Heart right ventricle (tissue), 16 donors: ENCODE measurements at places on chromosomes 2 and 18.

- no peak for DNase-seq
- H3K4me1 ChIP-seq = peaks cover 35% of the 10 kb centered on the region
- H3K36me3 ChIP-seq = no peaks in the 10 kb centered on the region
- no peak overlapping the region for H3K27ac ChIP-seq
- no peaks in the 10 kb centered on the region for H3K27me3 ChIP-seq
Measured at GRCh38 chr2:33485051-33485450, 8.6 kb downstream of the RASGRP3 start.

DNA sequence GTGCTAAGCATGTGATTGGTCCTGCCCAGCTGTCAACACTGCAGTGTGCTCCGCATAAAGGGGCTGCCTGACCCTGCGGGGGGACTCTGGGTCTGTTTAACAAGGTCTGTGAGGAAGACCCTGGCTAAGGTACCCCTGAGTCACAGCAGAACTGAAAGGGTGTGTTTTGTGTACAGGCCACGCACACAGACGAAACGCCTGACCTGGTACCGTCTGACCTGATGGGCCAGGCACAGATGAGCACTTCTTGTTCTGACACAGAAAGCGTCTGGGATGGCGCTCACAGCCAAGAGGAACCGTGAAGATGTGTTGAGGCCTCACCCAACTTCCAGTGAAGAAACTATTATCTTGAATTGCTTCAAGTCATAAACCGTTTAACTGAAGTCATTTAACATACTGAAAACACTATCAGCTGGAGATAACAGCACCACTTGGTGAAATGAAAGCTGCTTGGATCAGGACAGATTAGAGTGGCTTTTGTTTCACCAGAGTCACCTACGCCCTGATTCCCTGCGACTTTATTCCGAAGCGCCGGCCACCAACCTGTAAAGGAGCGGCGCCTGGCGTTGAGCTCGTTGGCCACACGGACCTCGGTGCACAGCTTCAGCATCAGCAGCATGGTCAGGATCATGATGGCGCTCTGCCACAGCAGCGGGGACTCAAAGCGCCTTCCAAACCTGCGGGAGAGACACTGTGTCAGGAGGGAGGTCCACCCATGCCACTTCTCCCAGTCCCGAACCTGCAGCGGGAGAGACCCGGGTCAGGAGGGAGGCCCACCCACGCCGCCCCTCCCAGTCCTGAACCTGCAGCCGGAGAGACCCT is 8.5 kb downstream of the SLC66A2 start:
- DNase-seq = no peak
- H3K27me3 ChIP-seq = no peaks in the 10 kb centered on the region
- peaks cover 14% of the 10 kb centered on the region for H3K4me1 ChIP-seq
- no peaks in the 10 kb centered on the region for H3K36me3 ChIP-seq

DNA sequence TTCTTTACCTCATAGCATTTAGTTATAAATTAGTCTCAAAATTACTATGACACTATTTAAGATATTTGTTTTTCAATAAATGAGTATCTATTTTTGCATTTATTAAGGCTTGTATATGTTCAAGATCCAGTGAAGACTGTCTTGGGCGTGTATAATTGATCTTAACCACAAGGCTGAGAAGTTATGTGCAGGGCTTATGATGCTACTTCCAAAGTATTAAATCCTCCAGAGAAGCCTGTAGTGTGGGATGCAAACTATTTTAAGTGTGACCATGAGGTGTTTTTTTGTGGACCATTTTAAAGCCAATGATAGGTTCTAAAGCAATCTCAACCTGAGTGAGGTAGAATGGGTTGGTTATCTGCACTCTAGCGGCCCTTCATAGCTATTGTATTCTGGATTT is 219.9 kb downstream of the ZNF407 start:
- no peaks in the 10 kb centered on the region for H3K4me1 ChIP-seq
- H3K27me3 ChIP-seq = no peaks in the 10 kb centered on the region
- H3K27ac ChIP-seq = no peak overlapping the region
- H3K36me3 ChIP-seq = no peaks in the 10 kb centered on the region
- no peak for DNase-seq

DNA sequence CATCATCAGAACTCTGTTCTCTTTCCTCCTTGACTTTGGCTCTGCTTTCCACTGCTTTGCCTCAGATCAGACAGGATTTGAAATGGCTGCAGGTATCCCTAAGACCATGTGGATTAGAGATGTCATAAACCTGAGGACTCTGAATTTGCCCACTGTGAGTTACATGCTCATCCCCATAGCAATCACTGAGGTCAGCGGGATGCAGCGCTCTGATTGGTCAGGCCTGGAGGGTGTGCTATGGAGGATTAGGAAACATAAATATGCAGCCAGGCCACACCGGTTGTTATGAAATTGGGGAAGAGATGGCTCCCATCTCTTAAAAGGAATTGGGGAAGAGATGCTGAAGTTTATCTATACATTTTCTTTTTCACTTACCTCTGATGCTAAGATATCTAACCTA is 73.7 kb upstream of the DNAJC10 start:
- H3K27ac ChIP-seq = no peak overlapping the region
- no peak overlapping the region for H3K4me3 ChIP-seq
- no peaks in the 10 kb centered on the region for H3K27me3 ChIP-seq
- no peaks in the 10 kb centered on the region for H3K4me1 ChIP-seq
- H3K36me3 ChIP-seq = no peaks in the 10 kb centered on the region

GRCh38 chr2:213181712-213182111 is 30.3 kb upstream of the IKZF2 start:
- H3K4me3 ChIP-seq = no peak overlapping the region
- DNase-seq = no peak
- no peaks in the 10 kb centered on the region for H3K36me3 ChIP-seq
- H3K4me1 ChIP-seq = no peaks in the 10 kb centered on the region
- no peaks in the 10 kb centered on the region for H3K27me3 ChIP-seq
- no peak overlapping the region for H3K27ac ChIP-seq

DNA sequence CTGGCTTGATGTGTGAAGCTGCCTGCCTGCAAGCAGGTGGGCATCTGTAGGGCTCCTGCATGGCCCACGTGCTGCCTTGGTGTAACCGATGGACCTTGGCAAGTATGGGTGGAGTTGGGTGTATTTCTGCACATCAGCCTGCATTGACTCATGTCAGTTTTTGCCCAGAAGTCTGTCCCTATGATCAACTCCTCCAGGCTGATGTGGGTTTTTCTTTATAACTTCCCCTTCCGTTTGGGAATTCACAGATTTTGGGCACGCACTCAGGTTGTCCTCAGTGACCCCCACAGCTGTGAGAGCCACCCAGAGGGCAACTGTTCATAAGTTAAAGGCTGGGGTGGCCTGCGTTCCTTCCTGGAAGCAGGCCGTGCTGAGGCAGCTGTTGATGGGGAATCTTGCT is 123.3 kb downstream of the NCK2 start:
- no peaks in the 10 kb centered on the region for H3K27me3 ChIP-seq
- no peak for DNase-seq
- H3K4me1 ChIP-seq = peaks cover 29% of the 10 kb centered on the region

DNA sequence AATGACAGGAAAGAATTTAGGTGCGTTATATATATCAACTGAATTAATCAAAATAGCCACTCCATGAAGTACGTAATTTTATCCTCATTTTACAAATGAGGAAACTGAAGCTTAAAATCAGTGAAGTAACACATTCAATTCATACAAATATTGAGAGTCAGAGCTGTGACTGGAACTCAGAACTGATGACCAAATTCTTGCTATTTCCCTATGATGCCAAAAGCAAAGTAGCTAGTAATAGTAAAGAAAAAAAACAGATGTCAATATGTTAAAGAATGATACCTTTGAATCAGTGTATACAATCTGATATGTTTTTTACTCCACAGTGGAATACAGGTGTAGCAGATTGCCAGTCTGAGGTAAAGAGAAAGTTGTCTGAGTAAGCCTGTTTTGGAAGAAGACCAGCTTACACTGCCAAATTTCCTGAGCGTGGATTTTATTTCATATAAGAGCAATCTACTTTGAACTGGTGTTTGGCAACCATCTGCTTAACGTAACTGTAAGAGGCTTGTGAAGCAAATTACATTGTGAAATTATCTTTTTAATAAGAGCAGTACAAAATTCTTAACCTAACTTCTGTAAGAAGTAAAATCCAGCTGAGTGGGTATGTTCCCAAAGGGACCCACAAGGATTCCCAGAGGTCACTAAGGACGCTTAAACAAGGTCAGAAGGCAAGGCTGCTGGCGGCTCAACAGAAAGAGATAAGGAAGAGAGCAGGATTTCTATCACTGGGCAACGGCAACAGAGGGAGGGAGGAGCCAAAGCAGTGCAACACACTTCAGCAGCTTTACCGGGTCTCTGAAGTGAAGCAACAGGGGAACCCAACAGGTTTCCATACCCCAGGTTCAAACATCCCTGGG is 85.6 kb downstream of the IKZF2 start:
- DNase-seq = peak; percentile 22
- peaks cover 17% of the 10 kb centered on the region for H3K4me1 ChIP-seq
- no peaks in the 10 kb centered on the region for H3K36me3 ChIP-seq
- H3K27ac ChIP-seq = no peak overlapping the region

GRCh38 chr2:230770804-230771203 is 58.2 kb downstream of the CAB39 start:
- H3K27ac ChIP-seq = no peak overlapping the region
- H3K27me3 ChIP-seq = no peaks in the 10 kb centered on the region
- no peaks in the 10 kb centered on the region for H3K36me3 ChIP-seq
- peaks cover 28% of the 10 kb centered on the region for H3K4me1 ChIP-seq
- H3K4me3 ChIP-seq = no peak overlapping the region
- no peak for DNase-seq

DNA sequence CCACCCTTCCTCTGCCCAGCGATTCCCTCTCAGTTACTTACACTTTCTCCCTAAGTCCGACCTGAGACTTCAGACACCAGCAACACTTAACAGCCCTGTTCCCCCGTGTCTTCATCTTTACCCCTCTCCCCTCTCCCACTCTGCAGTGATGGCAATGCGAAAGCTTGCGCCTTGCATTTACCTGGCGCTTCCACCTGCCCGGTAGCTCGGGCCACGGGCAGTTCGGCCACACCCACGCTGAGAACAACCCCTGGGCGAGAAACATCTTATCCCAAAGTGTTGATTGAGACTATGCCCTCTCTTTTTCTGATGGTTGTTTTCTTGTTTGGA is 558 bp downstream of the DNAJC10 start:
- no peak for DNase-seq
- H3K36me3 ChIP-seq = no peaks in the 10 kb centered on the region
- no peaks in the 10 kb centered on the region for H3K27me3 ChIP-seq
- H3K4me1 ChIP-seq = peaks cover 48% of the 10 kb centered on the region
- H3K27ac ChIP-seq = peak overlapping the region; percentile 88

DNA sequence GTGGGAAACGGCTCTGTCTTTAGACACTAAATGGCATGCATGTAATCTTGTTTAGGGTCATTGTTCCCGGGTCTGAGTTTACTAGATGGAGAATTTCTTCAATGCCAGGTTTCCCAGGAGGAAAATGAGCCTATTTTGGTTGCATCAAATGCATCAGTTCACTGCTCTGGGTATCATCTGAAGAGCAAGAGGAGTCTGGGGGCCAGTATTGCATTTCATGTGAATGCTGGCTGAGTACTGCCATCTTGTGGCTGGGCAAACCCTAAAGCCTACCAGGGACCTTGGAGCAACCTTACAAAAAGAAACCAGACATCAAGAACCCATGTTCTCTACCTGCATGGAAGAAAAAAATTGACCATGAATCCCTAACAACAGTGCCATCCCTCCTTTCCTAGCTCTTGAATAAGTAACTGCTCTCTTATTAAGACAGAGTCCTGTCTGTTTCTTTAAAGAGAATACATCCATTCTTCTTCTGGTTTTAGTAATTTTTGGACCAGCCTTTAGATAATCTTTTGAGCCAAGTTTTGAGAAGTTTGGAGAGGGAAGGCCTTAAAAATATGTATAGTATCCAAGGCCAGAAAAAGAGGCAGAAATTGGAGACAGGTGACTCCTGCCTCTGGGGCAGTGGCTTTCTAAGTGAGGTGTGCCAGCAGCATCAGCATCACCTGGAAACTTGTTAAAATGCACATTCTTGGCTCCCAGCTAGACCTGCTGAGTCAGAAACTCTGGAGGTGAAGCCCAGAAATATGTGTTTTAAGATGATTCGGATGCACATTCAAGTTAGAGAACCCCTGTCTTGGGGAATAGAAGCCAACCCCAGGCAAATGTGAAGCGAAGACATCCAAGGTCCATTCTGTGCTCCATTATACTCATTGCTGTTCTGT is 261.0 kb upstream of the CXCR4 start:
- H3K4me3 ChIP-seq = no peak overlapping the region
- H3K4me1 ChIP-seq = no peaks in the 10 kb centered on the region
- H3K27ac ChIP-seq = no peak overlapping the region
- H3K27me3 ChIP-seq = peaks cover 4% of the 10 kb centered on the region
- no peaks in the 10 kb centered on the region for H3K36me3 ChIP-seq

DNA sequence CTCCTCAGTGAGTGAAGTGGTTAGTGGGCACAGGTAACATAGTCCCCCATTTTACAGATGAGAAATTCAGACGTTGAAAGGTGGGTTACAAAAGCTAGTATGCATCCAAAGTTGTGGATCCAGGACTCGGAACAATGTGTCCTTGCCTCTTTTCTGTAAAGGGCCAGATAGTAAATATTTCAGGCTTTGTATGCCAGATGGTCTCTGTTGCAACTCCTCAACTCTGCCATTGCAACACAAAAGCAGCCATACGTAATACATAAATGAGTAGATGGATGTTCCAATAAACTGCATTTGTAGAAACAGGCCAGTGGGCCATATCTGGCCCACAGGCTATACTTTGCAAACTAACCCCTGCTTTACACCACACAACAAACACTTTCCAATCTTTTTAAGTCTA is 166.6 kb upstream of the PKDCC start:
- H3K27me3 ChIP-seq = no peaks in the 10 kb centered on the region
- peaks cover 18% of the 10 kb centered on the region for H3K4me1 ChIP-seq
- no peaks in the 10 kb centered on the region for H3K36me3 ChIP-seq
- DNase-seq = no peak
- H3K27ac ChIP-seq = no peak overlapping the region

GRCh38 chr2:241666627-241667400 is 19.8 kb downstream of the DTYMK start:
- no peak overlapping the region for H3K4me3 ChIP-seq
- no peak overlapping the region for H3K27ac ChIP-seq
- no peaks in the 10 kb centered on the region for H3K27me3 ChIP-seq
- H3K4me1 ChIP-seq = no peaks in the 10 kb centered on the region

DNA sequence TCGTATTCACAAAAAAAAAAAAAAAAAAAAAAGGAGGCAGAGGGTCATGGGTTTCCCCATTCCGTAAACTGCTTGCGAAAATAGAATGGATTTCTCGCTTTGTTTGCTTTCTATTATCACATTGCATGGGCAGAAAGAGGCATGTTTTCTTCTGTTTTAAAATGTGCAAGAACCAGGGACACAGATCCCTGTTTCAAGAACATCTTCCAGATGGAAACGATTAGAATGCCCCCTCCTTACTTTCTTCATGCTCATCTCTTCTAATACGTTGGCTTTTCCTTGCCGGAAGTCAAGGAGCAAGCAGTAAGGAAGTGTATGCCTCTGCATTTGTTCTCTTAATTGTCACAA is 51.0 kb upstream of the ZNF516 start:
- no peak overlapping the region for H3K27ac ChIP-seq
- no peaks in the 10 kb centered on the region for H3K4me1 ChIP-seq
- H3K27me3 ChIP-seq = peaks cover 5% of the 10 kb centered on the region
- no peak overlapping the region for H3K4me3 ChIP-seq
- DNase-seq = no peak
